SW 1271 (cell line): ENCODE measurements at places on chromosomes 6 and 20.

DNA sequence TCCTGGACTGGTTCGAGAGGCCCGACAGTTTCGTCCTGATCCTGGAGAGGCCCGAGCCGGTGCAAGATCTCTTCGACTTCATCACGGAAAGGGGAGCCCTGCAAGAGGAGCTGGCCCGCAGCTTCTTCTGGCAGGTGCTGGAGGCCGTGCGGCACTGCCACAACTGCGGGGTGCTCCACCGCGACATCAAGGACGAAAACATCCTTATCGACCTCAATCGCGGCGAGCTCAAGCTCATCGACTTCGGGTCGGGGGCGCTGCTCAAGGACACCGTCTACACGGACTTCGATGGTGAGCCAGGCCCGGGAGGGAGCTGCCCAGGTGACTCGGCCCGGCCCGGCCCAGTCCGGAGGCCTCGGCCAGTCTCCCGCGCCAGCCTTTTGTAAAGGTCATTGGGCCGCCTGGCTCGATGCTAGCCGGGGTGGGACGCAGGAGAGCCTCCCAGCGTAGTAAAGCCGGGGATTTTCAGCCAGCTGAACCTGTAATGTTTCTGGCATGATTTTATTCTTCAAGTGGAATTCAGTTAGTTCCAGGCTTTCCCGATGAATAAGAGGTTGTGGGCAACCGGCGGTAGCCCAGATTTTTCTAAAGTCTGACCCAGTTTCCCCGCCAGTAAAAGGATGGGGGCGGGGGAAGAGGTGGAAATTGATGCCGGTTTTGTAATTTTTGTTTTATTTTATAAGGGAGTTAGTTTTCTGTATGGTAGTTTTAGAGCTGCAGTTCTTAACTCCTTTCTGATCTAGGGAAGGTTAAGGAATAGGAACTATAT is 1.4 kb downstream of the PIM1 start:
- DNase-seq: peak; percentile 57

- DNase-seq: no peak
Observed at GRCh38 chr6:139354189-139354588, 20.3 kb downstream of the CITED2 start.

GRCh38 chr6:130233330-130233729 is 10.6 kb upstream of the SAMD3 start:
- no peak for DNase-seq

GRCh38 chr6:11085758-11086435 is 7.7 kb upstream of the SMIM13 start:
- peak; percentile 43 for DNase-seq

- no peak for DNase-seq
Observed at GRCh38 chr6:116277124-116277523, 2.6 kb downstream of the TSPYL1 start.

- peak; percentile 4 for DNase-seq
Observed at GRCh38 chr6:133242637-133243585, 1.8 kb downstream of the EYA4 start.

DNA sequence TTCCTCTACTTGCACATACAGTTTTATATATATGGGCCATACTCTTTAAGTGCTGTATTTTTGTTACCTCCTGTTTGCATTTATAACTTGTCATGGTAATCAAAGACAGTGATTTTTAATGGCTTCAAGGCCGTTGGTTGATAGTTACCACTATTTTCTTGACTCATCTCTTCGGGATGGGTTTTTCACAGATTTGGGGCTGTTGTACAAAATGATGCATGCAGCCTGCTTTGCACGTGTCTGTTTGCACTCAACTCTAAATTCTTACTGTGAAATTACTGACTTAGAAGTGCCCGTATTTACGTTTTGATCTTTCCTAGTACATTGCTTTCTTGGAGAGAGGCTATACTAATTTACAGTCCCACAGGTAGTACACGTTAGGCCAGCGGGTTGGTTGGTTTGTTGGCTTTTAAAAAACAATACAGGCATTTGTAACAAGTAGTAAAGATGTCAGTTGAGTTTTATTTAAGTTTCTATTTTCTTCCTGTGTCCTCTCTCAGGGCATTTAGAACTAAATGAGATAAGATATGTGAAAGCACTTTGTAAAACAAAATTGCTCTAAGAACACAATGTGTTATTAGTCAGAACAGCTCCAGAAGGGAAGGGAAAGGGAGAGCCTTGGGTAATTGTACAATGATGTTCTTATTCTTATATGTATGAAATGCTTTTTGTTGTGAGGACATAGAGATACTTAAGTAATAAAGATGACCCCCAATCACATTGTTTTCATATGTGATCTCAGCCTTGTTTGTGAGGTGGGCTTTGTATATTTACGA is 11.7 kb downstream of the JARID2 start:
- no peak for DNase-seq

DNA sequence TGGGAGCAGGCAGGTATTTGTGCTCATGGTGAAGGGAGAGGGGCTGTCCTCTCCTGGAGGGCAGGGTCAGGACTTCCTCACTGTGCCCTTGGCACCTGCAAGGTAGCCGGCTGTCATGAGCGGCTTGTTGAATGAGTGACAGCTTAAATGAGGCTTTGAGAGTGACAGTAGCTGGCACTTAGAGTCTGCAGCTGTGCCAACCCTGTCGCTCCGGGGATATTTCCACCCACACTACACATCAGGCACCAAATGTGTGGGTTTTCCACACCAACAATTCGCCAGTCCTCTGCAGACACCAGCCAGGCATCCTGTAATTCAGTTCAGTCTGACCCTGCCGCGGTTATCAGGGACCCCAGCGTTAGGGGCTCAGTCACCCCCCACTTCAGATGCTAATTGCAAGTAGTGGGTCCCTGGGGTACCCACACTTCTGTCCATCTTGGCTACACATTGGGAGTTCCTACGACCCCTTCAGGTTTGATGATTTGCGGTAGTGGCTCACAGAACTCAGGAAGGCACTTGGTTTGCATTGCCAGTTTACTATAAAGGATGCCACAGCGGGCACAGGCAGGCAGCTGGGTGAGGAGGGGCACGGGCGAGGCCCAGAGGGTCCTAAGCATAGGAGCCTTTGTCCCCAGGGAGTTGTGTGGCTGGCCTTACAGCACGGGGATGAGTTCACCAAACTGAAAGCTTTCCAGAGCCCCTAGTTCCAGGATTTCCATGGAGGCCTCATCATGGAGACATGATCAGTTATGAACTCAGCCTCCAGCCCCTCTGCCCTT is 9.1 kb downstream of the MTG2 start:
- no peak for DNase-seq

- DNase-seq: no peak
Observed at GRCh38 chr6:153087436-153087835, 43.6 kb downstream of the RGS17 start.

- no peak for DNase-seq
Observed at GRCh38 chr6:37631295-37631694, 66.4 kb downstream of the MDGA1 start.

DNA sequence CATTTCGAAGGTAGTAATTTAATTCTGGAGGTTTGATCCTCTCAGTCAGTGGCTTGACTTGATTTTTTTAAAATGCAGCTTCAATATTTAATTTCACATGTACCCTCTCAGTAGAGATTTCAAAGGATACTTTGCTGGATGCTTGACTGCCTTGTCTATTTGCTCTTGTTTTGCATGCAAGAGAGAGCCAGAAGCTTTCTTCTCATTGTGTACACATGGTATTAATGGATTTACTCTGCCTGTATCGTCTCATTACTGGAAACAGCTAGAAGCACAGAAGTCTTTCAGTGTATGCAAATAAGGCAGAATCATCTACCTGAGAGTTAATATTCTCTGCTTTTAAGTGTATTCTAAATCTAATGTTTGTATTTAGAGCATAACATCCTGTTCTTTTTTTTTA is 84.3 kb upstream of the FOXO3 start:
- no peak for DNase-seq

- peak; percentile 75 for DNase-seq
Observed at GRCh38 chr6:157107915-157108651, 215.2 kb downstream of the TMEM242 start.

- no peak for DNase-seq
Observed at GRCh38 chr20:40746251-40746650, 57.2 kb upstream of the MAFB start.

DNA sequence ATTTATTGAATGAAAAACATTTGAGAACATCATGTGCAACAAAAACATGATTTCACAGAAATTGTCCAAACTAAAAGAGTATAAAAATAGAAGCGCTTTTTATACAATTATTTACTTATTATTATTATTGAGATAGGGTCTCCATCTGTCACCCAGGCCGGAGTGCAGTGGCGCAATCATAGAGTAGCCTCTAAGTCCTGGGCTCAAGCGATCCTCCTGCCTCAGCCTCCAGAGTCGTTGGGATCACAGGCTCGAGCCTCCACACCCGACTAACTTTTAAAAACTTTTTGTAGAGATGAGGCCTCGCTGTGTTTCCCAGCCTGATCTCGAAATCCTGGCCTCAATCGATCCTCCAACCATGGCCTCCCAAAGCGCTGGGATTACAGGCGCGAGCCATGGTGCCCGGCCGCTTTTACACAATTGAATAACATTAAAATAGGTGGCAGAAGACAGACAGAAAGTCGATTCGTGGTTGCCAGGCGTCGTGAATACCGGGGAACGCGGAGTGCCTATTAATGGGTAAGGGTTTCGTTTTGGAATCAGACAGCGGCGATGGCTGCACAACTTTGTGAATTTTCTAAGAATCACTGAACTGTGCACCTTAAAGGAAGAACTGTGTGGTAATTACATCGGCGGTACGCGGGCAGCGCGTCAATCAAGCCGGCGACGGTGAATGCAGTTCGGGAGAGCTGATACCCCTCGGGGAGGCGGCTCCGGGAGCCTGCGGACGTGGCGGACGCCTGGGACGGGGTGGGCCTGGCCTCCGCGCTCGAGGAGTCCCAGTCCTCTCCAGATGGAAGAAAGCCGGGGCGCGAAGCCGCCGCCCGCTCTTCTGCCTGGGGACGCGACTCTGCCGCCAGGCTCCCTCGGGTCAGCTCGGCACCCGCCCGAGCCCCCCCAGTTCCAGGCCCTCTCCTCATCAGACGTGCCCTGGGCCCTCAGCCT is 807 bp downstream of the TBC1D20 start:
- peak; percentile 38 for DNase-seq

DNA sequence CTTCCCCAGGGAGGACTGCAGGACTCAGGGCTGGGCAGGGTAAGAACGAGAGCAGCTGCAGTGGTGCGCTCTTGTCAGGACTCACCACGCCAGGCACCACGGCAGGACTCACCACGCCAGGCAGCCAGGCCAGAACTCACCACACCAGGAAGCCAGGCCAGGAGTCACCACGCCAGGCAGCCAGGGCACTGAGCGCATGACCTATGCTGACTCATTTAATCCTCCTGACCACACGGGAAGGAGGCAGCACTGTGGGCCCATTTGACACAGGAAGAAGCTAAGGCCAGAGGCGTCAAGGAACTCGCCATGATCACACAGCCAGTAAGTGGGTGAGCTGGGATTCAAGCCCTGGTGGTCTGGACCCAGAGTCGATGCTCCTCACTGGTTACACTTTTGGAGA is 189.3 kb downstream of the PREX1 start:
- DNase-seq: no peak

DNA sequence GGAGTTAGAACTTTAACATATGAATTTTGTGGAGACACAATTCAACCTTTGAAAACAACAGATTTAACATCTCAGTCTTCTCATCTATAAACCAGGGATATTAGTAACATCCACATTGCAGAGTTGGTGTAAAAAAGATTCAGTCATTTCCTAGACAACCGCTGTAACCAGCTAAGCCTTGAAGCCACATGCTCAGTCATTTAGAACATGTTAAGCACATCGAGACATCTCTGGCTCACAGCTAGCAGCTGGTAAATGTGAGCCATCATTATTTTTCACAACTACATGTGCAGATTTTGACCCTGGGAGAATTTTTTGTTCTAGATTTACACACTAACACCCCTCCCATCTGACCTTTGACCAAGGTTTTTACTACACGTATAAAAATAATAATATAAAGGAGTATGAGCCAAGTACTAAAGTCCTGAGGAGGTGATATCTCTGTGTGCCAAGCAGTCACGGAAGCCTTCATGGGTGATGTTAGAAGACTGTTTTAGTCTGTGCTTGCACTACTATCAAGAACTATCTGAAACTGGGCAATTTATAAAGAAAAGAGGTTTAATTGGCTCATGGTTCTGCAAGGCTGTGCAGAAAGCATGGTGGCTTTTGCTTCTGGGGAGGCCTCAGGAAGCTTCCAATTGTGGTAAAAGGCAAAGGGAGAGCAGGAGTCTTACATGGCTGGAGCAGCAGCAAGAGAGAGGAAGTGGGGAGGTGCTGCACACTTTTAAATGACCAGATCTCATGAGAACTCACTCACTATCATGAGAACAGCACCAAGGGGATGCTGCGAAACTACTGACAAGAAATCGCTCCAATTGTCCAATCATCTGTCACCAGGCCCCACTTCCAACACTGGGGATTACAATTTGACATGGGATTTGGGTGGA is 48.7 kb upstream of the IL20RA start:
- DNase-seq: no peak

DNA sequence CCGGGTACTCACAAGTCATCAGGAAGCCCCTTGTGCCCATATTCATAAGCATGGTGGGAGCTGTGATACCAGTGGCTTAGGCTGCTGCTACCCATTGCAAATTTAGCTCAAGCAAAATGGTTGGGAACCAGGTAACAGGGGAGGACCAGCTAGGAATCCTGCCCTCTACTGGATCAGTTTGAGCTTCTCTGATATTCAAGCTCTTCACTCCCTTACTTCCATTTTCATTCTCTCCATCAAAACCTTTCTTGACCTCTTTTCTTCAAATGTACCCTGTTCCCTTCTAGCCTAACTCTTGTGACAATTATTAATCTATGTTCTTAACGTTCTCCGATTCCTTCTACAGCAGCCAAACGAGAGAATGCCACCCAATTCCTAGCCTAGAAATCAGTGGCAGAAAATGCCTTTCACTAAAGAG is 9.7 kb downstream of the NOL7 start:
- no peak for DNase-seq

DNA sequence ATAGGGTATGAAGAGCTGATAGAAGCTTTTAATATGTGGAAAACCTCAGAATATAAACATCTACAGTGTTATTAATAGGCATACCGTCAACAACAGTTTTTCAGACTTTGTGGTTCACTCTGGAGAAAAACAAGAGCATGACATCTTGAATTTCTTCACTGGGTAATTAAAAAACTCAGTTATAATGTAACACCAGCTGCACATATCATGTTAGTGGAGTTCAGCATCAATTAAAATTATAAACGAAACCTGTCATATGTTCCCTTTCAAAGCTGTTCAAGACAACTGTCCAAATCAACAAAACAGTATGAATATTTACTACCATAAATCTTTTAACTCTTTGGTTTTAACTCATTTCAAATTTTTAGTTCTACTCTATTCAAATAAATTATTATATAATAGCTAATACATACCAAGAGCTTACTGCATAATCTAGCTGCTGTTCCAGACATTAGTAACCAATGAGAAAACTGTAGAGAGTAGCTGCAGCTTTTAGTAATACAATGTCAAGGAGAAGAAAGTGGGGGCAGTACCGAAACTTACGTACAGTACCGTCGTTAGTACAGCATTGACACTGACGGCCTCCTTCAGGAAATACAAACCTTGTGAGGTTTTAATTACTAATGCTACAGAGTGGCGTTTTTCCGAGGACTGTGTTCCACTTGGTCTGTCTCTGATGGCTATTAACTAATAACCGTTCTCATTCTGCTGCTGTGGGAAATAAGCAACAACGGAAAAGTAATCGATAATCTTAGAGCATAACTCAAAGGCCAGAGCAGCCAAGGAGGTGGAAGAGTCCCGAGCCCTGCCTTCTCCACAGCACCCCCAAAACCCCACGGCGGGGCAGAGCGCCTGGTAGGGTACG is 532 bp upstream of the PM20D2 start:
- no peak for DNase-seq

- DNase-seq: no peak
Observed at GRCh38 chr20:44582311-44583025, at the start of gene PKIG. Gene PKIG (plus strand): TSS chr20:44582579. CDS start chr20:44614557, 31,978 bp downstream.
